ENCODE measurements at places on chromosomes 6 and 20.
A peak's percentile ranks its signal among the peaks of the same experiment; 100 is the strongest.

GRCh38 chr6:27604986-27605385, 132.1 kb upstream of the ZNF184 start:
- DNase-seq = no peak

GRCh38 chr20:48411919-48412522, 415.8 kb downstream of the PREX1 start:
- DNase-seq = no peak

- no peak for DNase-seq
Observed at GRCh38 chr6:40450483-40450882, 136.7 kb downstream of the LRFN2 start.

GRCh38 chr20:5658912-5659345, 91.3 kb upstream of the SHLD1 start:
- peak; percentile 6 for DNase-seq

- DNase-seq = no peak
Observed at GRCh38 chr6:43575105-43575771, 600 bp downstream of the XPO5 start.

DNA sequence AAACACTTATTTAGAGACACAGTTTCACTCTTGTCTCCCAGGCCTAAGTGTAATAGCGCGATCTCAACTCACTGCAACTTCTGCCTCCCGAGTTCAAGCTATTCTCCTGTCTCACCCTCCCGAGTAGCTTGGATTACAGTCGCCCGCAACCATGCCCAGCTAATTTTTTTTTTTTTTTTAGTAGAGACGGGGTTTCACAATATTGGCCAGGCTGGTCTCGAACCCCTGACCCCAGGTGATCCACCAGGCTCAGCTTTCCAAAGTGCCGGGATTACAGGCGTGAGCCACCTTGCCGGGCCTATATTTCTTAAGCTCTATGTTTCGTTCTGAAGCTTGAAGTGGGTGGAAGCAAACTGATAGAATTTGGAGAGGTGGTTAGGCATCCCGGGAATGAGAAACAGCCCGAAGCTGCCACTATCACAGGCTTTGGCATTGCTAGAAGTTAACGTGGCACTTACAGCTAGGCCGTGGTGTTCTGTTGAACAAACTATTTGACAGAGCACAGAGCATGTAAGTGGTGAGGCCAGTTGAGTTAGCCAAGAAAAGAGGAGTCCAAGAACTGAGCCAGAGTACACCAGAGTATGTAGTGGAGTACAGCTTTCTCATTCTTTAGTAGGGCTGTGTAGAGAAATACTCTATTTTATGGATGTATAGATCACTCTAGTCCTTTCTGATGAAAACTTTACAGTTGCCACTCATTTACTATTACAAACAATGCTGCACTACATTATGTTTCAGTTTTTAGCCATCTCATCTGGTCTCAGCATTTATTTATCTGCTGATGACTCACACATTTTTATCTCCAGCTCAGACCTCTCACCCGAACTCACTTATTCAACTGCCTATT, 62.0 kb upstream of the HFE start:
- no peak for DNase-seq

DNA sequence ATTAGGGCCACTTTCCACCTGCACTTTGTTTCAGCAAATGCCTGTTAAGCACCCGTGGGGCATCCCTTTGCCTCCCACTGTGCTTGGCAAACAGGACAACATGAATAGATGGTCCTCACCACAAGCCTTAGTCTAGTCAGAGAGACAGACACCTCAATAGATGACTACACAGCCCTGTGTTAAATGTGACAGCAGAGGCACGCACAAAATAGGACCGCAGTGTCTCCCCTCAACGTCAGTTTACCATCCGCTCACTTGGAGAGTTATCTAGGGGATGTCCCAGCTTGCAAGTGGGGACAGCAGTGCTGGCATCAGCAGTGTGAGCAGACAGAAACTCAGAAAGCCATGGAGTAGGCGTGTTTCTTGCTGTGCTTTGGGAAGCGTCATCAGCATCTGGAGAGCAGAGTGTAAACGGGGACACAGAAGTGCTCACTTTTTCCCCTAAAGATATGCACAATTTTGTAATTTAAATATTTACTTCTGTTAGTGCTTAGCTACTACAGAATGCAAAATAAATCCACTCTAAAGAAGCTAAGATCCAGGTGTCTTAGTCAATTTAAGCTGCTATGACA, 66.0 kb upstream of the TXNDC5 start:
- no peak for DNase-seq

DNA sequence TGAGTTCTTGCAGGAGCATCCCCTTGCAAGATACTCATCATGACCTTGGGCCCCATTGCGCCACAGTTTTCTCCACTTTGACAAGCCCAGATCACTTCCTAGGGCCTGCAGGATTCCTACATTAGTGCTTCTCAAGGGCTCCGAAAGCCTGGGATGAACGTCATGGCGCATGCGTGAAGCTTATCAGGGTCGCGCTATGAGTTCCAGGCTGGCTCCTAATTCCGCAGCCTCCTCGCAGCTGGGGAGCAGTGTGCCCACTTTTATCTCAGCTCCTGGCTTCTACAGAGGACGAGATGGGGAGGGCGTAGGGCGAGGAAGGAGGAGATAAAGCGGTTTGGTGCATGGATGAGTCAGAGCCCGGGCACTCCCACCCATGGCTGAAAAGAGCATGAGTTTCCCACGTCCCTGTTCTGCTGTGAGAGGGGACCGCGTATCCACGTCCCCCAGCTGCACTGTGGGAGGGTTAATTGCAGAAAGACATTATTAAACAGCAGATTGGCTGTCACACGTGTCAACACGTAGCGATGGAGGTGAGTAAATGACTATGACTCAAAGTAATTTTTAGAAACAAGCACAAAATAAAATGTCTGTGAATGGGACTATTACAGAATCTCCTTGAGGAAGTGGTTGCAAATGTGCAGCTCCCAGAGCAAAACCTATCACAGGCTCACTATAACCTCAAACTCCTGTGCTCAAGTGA, 72.9 kb upstream of the DSP start:
- peak; percentile 3 for DNase-seq
